A549 treated with Mapracorat at 1 μM for 4 hours (cell line): ENCODE measurements at places on chromosomes 4 and X. TPM values are rescaled to one million over a fixed set of nuclear protein-coding genes. Genes with fewer than 3 reads are reported as not detected.

The ESX1 gene
- 0.10 to 0.11 TPM in 2 of 5 replicates, not detected in the others for total RNA-seq

The FOXP3 gene
- total RNA-seq: 0.12 to 0.19 TPM (median 0.14 TPM) in 5 replicates

The MPC1L gene
- total RNA-seq: not detected in 5 replicates

The SPANXD gene
- total RNA-seq: not detected in 5 replicates

The SLC6A14 gene
- not detected in 5 replicates for total RNA-seq

The KLF8 gene
- 0.12 TPM in 1 of 5 replicates, not detected in the others for total RNA-seq
